ENCODE measurements at places on chromosomes 13 and 19.

DNA sequence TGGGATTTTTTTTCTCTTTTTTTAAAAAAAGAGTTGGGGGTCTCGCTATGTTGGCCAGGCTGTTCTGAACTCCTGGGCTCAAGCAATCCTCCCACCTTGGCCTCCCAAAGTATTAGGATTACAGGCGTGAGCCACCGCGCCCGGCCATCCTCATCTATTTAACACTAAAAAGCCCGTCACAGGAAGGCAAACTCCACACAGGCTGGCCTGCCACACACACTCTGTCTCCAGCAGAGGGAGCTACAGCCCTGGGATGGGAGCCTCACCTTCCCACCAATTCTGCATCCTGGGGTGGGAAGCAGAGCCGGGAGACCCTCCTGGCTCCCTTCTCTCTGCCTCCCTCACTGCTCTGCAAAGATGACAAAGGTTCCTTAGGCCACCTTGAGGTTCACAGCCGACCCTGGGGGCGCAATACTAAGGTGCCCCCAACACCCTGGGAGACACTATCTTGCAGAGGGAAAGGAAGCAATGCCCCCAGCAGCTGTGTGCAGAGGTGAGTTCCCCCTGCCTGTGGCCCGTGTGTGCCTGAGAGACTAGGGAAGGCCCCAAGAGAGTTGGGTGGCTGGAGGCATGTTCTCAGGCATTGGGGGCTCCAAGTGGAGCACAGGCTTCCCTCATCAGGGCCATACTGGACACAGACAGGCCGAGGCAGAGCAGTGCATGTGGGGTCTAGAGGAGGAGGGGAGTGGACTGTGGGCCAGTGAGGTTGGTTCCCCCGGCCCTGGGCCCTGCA, 27.4 kb upstream of the TIMM44 start:
- no peak for DNase-seq

DNA sequence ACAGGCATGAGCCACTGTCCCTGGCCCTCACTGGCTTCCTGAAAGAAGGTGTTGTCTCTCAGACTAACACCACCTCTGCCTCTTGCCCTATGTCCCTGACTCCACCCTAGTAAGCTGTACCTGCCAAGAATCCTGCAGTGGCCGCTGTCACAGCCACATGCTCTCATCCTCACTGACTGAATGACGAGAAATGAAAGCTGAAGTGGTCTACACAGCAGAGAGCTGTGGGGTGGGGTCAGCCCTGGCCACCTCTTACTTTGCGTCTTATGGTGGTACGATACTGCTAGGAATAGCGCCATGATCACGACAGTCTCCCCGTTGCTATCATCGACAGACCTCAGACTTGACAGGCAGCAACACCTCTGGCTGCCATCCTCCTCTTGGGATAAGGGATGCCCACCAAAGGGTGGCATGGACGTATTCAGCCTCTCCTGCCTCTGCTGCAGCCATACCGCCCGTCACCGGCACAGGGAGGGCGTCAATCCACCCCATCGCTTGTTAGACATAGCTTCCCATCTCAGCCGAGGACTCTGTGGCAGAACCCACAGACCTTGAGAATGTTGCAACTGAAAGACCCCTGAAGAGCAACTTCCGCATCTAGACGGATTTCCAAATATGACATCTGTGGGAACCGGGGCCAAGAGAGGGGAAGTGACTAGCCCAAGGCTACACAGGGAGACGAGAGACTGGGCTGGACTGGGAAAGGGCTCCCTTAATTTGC, 809 bp downstream of the MYO1F start:
- DNase-seq: no peak

GRCh38 chr19:16830679-16831078, 1.5 kb downstream of the SIN3B start:
- no peak for DNase-seq

- DNase-seq: no peak
These were observed at the start of gene TSPAN16 for GRCh38 chr19:11295665-11296245. TSPAN16 (plus strand) TSS chr19:11296160; CDS start chr19:11296298, 138 bp downstream.

GRCh38 chr13:25659091-25659795, 287.5 kb downstream of the ATP8A2 start:
- DNase-seq: no peak

DNA sequence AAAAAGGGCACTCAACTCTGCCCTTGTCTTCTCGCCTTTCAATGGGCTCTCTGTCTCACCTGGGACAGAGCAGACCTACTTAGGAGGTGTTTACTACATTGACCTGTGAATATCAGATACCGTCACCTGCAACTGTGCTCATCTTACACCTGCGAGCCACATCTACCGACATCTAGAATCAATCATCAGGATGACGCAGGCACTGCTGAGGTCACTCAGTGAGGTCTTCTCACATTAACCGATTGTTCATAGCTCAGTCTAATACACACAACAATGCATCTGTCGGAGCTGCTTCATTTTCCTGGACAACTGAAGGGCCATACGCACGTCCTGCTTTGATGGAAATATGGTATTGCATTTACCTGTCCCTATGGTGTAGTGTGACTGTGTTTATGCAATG, 211.9 kb downstream of the FGF9 start:
- no peak for DNase-seq

- DNase-seq: no peak
These were observed 2.2 kb upstream of the TNFSF9 start for GRCh38 chr19:6528544-6529121.

DNA sequence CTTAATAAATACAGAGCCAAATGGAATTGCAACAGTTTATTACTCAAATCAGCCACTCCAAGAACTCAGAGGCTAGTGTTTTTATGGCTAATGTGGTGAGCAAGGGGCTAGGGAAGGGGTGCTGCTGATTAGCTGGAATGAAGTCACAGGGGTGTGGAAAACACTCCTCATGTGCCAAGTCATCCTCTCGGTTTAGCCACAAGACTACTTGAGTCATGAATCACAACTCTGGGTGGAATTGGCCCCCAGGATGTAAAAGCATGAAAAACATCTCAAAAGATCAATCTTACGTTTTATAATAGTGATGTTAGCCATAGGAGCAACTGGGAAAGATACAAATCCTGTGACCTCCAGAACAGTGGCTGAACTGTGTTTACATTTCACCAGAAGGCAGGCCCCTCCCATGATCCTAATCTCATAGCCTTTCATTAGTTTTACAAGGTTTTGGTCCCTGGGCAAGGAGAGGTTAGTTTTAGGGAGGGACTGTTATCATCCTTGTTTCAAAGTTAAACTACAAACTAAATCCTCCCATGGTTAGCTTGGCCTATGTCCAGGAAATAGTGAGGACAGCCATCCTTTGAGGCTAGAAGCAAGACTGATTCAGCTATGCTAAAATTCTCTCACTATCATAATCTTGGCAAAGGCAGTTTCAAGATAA, 2020.1 kb upstream of the PCDH20 start:
- peak; percentile 98 for DNase-seq

DNA sequence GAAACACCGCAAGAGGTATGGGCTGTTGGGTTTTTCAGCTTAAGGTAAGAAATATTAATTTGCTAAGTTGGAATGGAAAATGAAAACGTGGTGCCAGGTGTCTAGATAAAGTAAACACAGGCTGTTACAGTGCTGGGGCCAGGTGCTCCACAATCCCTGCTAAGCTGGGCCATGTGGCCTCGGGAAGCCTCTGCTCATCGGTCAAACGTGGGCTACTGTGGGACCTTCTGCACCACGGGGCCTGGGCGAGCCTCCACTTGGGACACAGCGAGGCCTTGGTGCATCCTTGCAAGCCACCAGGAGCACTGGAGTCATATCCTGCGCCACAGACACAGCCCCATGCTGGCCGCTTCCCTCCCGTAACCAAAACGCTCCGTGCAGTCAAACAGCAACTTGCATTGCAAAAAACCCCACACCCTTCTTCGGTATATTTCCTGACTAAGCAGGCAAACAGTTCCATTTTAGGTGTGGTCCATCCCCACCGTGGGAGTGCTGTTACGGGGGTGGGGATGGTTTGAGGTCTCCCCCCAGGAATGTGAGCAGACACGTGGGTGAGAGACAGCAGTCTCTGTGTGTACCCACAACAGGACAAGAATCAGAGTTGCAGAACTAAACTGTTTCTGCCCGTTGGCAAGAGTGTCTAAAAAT, 96.3 kb upstream of the SOX1 start:
- no peak for DNase-seq

DNA sequence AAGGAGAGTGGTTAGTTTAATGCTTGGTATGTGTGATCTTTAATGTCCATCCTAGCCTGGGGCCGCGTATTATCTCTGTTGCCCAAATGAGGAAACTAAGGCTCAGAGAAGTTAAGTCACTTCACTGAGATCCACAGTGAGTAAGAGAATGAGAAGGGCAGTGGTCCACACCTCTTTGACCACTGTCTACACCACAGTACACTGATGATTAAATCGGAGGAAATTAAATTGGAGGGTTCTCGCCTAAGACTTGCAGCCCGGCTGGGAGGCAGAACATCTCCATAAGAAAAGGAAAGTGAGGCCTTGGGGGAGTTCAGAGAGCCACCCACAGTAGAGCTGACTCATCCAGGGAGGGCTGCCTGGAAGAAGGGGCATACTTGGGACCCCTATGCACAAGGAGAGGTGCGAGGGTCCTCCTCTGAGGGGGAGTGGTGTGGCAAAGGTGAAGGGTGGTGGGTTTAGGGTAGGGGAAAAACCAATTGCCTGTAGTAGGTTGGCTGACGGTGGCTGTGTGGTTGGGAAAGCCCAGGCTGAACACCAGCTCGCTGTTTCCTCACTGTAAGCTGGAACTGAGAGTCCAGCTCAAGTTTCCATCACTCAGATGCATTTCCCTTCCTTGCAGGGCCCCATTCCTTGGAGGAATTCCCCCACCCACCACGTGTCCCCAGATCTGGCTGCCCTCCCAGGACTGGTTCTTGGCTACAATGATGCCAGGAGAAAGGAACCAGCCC, 15.0 kb upstream of the DHRS12 start:
- no peak for DNase-seq

DNA sequence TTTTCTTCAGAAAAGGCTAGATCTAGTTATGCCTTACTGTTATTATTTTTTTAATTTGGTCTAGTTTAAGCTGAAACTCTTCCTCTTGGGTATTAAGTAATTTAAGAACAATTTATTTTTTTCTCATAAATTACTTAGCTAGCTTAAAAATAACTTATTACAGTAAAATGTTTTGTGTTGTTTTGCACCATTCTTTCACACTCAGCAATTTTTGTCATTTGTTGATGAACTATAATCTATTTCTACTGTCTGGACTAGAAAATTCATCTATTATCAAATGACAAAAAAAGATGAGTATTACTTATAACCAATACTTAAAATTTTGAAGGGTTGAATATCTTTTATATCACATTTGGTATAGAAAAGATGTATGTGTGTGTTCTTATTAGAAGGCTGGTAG, 1.6 kb upstream of the LPAR6 start:
- DNase-seq: no peak
